ENCODE measurements at places on chromosomes 3 and 15. TPM values are rescaled to one million over a fixed set of nuclear protein-coding genes. Genes with fewer than 3 reads are reported as not detected.

Gene KLHL6
- 27.4 TPM for total RNA-seq

Gene VIPR1
- 9.5 TPM for total RNA-seq

Gene POLQ
- total RNA-seq, result 35.6 TPM

Gene NPAP1
- total RNA-seq, result not detected

Gene TM6SF1
- 18.2 TPM for total RNA-seq

Gene C3orf49
- total RNA-seq, result not detected

Gene RASGRF1
- not detected for total RNA-seq

Gene MOBP
- not detected for total RNA-seq

Gene TICRR
- total RNA-seq, result 36.9 TPM

Gene MAP2K1
- 118 TPM for total RNA-seq

Gene RNF123
- 36.3 TPM for total RNA-seq

Gene CSPG4
- not detected for total RNA-seq

Gene BCL2A1
- total RNA-seq, result 23.1 TPM

Gene CLDN1
- total RNA-seq, result not detected

Gene ITGA11
- 0.39 TPM for total RNA-seq

Gene NRG4
- not detected for total RNA-seq

Gene KIF7
- 0.21 TPM for total RNA-seq

Gene EPB42
- total RNA-seq, result not detected

Gene PLA2G4E
- not detected for total RNA-seq

Gene LACTB
- total RNA-seq, result 9.7 TPM

Gene ZNF148
- 39.6 TPM for total RNA-seq

Gene SLC9C1
- not detected for total RNA-seq

Gene ADCY5
- total RNA-seq, result not detected

Gene PRSS50
- not detected for total RNA-seq
